ENCODE measurements at places on chromosomes 4 and X. TPM values are rescaled to one million over a fixed set of nuclear protein-coding genes. Genes with fewer than 3 reads are reported as not detected.

Gene STK32B
- total RNA-seq: 4.1 TPM

Gene PCYT1B
- total RNA-seq: 2.0 TPM

- H3K27ac ChIP-seq: no peak overlapping the region
- no peaks in the 10 kb centered on the region for H3K27me3 ChIP-seq
- H3K4me1 ChIP-seq: no peaks in the 10 kb centered on the region
- DNase-seq: no peak
- H3K4me3 ChIP-seq: no peak overlapping the region
Measured at GRCh38 chr4:111802191-111802590, 343.1 kb upstream of the FAM241A start.

DNA sequence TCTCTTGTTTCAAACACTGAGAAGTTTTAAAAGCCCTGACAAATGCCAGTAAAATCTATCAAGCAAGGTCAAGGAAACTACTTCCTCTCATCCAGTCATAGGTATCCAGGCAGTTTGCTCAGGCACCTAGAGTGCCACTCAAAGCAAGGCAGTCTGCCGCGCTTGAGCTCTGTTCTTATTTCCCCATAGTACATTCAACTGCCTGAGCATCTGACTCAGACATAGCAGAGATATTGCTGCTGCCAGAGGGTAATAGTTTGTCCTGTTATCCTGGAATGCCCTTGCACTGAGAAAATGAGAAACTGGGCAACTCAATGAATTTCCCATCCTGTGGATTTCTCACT, 16.1 kb upstream of the ATP8A1 start:
- H3K4me1 ChIP-seq: no peaks in the 10 kb centered on the region
- no peak for DNase-seq
- no peak overlapping the region for H3K4me3 ChIP-seq
- H3K36me3 ChIP-seq: no peaks in the 10 kb centered on the region

Gene DNAAF6
- not detected for total RNA-seq

GRCh38 chr4:111404673-111405072, 740.6 kb upstream of the FAM241A start:
- no peaks in the 10 kb centered on the region for H3K36me3 ChIP-seq
- no peak overlapping the region for H3K27ac ChIP-seq
- H3K4me3 ChIP-seq: no peak overlapping the region
- H3K4me1 ChIP-seq: no peaks in the 10 kb centered on the region
- DNase-seq: no peak
- no peaks in the 10 kb centered on the region for H3K27me3 ChIP-seq

Gene STIM2
- total RNA-seq: 27.9 TPM

GRCh38 chrX:3763111-3763510, 49.7 kb upstream of the PRKX start:
- no peak overlapping the region for H3K27ac ChIP-seq
- no peak for DNase-seq
- no peaks in the 10 kb centered on the region for H3K4me1 ChIP-seq
- no peaks in the 10 kb centered on the region for H3K36me3 ChIP-seq

Gene XG
- not detected for total RNA-seq

GRCh38 chrX:39848243-39848642, 249.5 kb downstream of the BCOR start:
- DNase-seq: peak; percentile 38
- no peaks in the 10 kb centered on the region for H3K36me3 ChIP-seq
- H3K27ac ChIP-seq: peak overlapping the region; percentile 74
- no peaks in the 10 kb centered on the region for H3K27me3 ChIP-seq
- no peak overlapping the region for H3K4me3 ChIP-seq

Gene ANXA3
- total RNA-seq: 20.2 TPM

Gene PDCL2
- not detected for total RNA-seq

DNA sequence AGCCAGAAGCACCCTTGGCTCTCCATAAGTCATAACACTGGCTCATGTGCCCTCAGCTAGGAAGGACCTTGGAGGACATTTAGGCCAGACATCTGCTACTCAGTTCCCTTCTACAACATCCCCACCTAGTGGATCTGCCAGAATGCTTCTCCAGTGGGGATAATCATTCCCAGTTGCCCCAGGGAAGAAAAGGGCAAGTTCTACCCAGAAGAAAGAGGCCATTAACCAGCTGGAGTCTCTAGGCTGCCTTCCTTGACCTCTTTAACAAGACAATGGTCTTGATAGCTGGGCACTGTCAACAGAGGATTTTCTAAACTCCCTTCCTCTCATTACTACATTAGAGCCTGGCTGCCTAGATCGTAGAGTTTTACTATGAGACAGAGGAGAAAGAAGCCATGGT, 42.0 kb downstream of the LGI2 start:
- no peak overlapping the region for H3K4me3 ChIP-seq
- no peak for DNase-seq
- H3K36me3 ChIP-seq: no peaks in the 10 kb centered on the region
- no peaks in the 10 kb centered on the region for H3K4me1 ChIP-seq

- no peak for DNase-seq
- H3K4me3 ChIP-seq: no peak overlapping the region
- no peaks in the 10 kb centered on the region for H3K36me3 ChIP-seq
- no peak overlapping the region for H3K27ac ChIP-seq
Measured at GRCh38 chr4:7591409-7592053, 156.8 kb upstream of the PSAPL1 start.

DNA sequence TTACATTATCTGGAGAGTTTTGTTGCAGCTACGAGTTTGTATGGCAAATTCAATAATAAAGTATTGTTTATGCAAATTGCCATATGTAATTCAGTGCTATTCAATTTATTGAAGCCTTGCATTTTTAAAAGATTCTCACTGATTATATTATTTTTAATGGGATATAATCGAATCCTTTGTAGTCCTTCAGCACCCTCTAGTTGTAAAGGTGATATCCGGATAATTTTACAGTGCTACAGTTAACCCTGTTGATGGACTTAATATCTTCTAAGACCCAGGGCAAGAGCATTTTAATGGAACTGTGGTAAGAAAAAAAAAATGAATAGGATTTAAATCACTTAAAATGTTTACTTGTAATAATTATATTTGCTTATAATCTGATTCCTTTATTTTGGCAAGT, 48.5 kb upstream of the GRIA2 start:
- DNase-seq: no peak
- H3K4me1 ChIP-seq: no peaks in the 10 kb centered on the region

DNA sequence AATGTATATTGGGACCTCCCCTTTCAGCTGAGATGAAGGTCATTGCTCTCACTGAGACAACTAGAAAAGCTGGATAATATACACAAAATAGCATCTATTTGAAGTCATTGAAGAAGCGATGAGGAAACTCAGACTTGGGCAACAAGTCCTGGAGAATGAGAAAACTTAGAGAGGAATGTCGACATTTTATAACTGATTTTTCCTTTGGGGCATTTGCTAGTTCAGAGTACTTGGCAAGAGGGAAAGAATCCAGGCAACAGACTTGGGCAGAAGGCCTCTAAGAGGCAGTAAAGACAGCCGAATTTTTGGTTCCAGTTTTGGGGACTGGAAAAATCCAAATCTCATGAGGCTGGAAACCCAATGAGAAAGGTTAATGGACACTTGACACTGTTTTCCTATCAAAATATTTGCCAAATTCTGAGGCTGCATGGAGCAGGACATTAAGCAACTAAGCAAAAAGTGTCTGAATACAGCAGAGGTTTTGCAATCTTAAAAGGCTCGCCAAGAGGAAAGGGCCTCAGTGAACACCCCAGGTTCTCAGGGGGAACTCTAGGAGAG, 21.0 kb upstream of the ANXA5 start:
- H3K4me1 ChIP-seq: no peaks in the 10 kb centered on the region
- H3K36me3 ChIP-seq: no peaks in the 10 kb centered on the region
- no peak for DNase-seq
- no peaks in the 10 kb centered on the region for H3K27me3 ChIP-seq
- no peak overlapping the region for H3K27ac ChIP-seq

Gene UGT2B17
- 1.2 TPM for total RNA-seq

Gene NDP
- 7.6 TPM for total RNA-seq

GRCh38 chr4:153513596-153513995, 47.4 kb downstream of the TMEM131L start:
- H3K36me3 ChIP-seq: no peaks in the 10 kb centered on the region
- H3K4me1 ChIP-seq: no peaks in the 10 kb centered on the region
- no peak overlapping the region for H3K4me3 ChIP-seq
- H3K27me3 ChIP-seq: no peaks in the 10 kb centered on the region

GRCh38 chr4:62324215-62324614, 1124.1 kb downstream of the ADGRL3 start:
- no peaks in the 10 kb centered on the region for H3K27me3 ChIP-seq
- no peaks in the 10 kb centered on the region for H3K36me3 ChIP-seq
- H3K27ac ChIP-seq: no peak overlapping the region
- DNase-seq: no peak
- no peaks in the 10 kb centered on the region for H3K4me1 ChIP-seq

GRCh38 chr4:24780936-24781495, 14.4 kb upstream of the SOD3 start:
- no peak for DNase-seq
- no peaks in the 10 kb centered on the region for H3K27me3 ChIP-seq
- no peaks in the 10 kb centered on the region for H3K36me3 ChIP-seq
- no peak overlapping the region for H3K4me3 ChIP-seq
- no peak overlapping the region for H3K27ac ChIP-seq

DNA sequence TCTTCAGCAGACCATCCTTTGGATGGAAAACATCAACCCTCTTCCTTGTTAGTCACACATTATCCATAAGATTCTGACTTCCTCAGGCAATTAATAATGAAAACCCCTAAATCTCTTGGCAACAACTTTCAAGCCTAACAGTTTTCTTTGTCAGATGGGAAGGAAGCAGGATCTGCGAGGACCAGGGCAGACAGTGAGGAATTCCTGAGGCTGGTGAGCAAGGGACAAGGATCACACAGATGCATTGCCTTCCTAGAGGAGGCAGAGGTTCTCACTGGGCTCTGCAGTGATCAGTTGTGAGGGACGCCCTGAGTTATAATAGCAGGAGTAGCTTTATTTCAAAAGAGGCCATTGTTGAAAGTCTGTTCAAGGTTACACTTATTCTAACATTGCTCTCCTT, 195.4 kb downstream of the SLIT2 start:
- no peak overlapping the region for H3K27ac ChIP-seq
- no peaks in the 10 kb centered on the region for H3K4me1 ChIP-seq
- no peaks in the 10 kb centered on the region for H3K36me3 ChIP-seq
- no peak for DNase-seq

Gene SMIM31
- not detected for total RNA-seq

Data from uterus (tissue), 4 donors.